ENCODE measurements at places on chromosomes 1 and 21.
A peak's percentile ranks its signal among the peaks of the same experiment; 100 is the strongest.

GRCh38 chr1:228401782-228402640 lies 4.6 kb downstream of the TRIM11 start:
- DNase-seq, result no peak

- no peak for DNase-seq
These were observed 42.3 kb downstream of the KRTAP10-1 start for GRCh38 chr21:44497703-44498126.

- DNase-seq, result no peak
These were observed 25.2 kb downstream of the PROK1 start for GRCh38 chr1:110476028-110476765.

- DNase-seq, result no peak
These were observed 29.2 kb downstream of the INKA2 start for GRCh38 chr1:111709986-111710385.

GRCh38 chr1:66243548-66244130 lies 290.3 kb upstream of the SGIP1 start:
- DNase-seq, result no peak

GRCh38 chr1:64502083-64502482 lies 32.2 kb downstream of the CACHD1 start:
- no peak for DNase-seq

- no peak for DNase-seq
These were observed 12.3 kb downstream of the RIT1 start for GRCh38 chr1:155898888-155899287.

- no peak for DNase-seq
These were observed 46.1 kb downstream of the SGIP1 start for GRCh38 chr1:66580081-66580480.

- no peak for DNase-seq
These were observed 23.5 kb upstream of the RNU1-4 start for GRCh38 chr1:16716691-16717335.

- DNase-seq, result no peak
These were observed 6.4 kb downstream of the CNR2 start for GRCh38 chr1:23906731-23907130.

- peak; percentile 94 for DNase-seq
These were observed at the start of gene ETV3 for GRCh38 chr1:157138220-157139051. ETV3 (minus strand) TSS chr1:157138395; CDS start chr1:157136352, 2,043 bp downstream.

GRCh38 chr1:190098107-190098506 lies 379.6 kb downstream of the BRINP3 start:
- no peak for DNase-seq

DNA sequence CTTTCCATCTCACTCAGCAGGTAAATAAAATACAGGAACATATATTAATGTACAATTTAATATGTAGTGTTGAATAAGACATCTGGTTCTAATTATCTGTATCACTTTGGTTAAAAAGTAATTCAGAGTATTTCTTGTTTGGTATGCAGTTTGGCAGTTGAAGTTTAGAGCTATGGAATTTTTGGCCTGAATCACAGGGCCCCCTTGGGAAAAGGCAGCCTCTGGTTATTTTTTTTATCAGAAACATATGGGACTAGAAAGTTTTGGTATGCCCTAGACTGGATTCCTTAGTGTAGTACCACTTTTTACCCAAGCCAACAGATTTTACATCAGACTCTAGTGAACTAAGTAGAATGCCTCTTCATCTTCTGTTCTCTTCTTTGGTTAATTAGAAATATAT lies 26.4 kb downstream of the CNST start:
- no peak for DNase-seq

DNA sequence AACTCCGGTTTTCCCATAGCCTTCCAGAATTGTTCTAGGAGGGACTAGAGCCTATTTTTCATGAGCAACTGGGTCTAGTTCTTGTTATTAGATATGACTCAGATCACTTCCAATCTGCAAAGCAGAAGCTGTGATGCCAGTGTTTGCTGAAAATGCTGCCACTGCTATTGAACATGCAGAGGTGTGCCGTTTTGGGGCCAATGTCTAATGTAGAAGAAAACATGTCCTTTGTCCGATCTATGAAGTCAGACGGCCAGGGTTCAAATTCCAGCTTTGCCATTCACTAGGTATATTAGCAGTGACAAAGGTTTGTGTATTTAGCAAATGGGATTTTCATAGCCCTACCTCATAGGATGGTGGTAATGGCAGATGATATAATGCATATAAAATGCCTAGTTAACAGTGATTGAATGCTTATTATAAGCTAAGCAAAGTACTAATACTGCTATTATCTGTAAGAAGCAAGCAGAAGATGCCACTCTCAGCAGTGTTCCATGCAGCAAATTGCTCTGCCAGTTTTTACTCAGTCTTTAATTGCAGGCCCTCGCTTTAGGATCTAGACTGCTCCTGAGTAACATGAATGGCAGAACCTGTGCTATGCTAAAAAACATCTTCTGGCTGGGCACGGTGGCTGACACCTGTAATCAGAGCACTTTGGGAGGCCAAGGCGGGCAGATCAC lies 40.1 kb upstream of the CXADR start:
- no peak for DNase-seq

DNA sequence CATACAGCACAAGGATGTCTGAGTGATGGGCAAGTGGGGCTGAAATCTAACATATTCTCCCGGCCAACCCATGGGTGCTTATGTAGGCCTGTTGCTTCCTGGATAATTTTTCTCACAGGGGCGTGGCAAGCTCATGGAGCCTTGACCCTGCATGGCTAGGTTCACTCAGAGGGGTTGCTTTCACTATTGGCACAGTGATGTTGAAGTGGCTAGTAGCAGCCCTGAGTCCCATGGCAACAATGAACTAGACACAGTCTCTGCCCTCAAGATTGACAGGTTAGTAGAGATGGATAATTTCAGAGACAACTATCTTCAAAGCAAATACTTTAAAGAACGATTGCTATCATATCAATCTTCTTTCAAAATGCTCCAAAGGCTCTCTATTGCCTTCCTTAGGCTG lies 6.5 kb upstream of the MAB21L3 start:
- DNase-seq, result no peak

- DNase-seq, result no peak
These were observed 3.3 kb upstream of the SPATA1 start for GRCh38 chr1:84502927-84503326.

GRCh38 chr21:44842721-44843445 lies 25.0 kb upstream of the SUMO3 start:
- DNase-seq, result no peak

Measured in left hindlimb (tissue), 1 donor.